ENCODE measurements at places on chromosomes 7 and 10.

DNA sequence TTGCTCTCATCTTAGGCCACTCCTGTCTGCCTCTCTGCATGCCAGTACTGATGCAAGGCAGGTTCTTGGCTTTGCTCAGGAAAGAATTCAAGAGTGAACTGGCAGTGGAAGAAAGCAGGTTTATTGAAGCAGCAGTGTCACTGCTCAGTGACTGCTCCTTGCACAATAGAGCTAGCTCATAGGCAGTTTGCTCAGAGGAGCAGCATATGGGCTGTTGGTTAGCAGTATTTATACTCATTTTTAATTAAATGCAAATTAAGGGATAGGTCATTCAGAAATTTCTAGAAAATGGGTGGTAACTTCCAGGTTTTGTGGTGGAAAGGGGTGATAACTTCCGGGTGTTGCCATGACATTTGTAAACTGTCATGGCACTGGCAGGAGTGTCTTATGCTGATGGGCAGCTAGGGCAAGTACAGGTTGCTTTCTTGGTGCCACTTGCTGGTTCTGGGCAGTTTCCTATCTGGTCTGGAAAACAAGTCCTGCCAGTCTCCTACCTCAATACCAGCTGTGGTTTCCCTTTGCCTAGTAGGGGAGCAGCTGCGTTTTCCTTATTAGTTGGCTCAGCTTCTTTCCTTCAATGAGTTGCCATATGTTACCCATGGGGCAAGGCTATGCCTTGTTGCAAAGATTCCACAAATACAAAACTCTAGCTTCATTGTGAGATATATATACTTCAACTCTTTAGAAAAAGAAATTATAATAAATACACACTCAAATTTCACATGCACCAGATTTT lies 64.8 kb upstream of the CALD1 start:
- DNase-seq: no peak

DNA sequence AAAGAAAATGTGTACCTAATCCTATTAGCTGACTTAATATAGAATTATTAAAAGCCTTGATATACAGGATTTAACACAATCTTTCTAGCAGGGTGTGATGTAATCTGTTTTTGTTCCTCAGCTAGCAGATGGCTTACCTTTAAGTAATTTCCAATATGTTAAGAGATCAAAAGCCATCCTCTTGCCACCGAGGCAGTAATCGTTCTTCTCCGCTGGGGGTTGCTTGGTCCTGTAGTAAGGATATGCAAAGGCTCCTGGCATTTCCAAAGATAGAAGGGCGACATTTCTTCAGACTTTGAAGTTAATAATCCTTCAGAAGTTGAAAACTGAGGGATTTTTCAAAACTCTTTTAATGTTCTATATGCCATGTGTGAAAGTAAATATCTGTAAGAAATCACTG lies 156.4 kb downstream of the FZD1 start:
- DNase-seq: no peak

GRCh38 chr7:12524794-12525386 lies 45.6 kb upstream of the SCIN start:
- DNase-seq: no peak

- DNase-seq: no peak
Measured at GRCh38 chr7:37833107-37833817, 15.1 kb upstream of the NME8 start.

DNA sequence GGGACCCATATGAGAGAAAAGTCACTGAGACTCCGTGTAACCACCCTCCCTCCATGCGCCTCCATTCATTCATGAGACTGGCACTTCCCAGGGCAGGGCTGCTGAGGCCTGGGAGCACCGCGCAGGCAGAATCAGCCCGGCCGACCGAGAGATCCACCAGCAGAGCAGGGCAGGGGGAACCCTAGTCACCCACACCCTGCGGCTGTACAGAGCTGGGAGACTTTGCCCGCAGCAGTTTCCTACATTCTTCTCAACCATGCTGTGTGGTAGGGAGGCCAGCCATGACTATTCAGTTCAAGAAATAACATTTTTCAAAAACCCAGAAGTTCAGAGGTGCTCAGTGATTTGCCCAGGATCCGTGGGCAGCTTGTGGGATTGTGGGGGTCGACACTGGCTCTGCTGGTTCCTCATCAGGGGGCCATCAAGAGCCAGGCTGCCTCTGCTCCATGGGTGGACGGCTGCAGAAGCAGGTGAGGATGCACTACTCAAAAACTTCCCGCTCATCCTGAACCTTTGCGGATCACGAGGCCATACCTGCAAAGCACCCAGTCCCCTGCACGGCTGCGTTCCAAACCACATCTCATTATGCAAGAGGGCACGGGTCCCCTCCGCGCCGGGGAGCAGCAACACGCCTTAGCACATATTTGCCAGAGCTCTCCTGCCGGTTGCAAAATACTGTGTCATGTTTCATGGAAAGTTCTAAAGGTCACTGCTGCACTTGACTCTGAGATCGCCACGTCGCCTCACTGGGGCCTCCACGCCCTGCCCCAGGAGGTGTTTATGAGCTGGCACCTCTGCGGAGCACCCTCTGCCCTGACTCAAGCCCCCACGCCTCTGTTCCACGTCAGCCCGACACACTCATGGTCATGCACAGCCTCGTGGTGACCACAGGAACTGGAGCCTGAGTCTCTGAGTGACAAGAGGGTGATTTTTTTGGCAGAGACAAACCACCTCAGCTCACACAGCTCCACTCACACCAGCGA lies 132.0 kb downstream of the PRKAG2 start:
- no peak for DNase-seq

DNA sequence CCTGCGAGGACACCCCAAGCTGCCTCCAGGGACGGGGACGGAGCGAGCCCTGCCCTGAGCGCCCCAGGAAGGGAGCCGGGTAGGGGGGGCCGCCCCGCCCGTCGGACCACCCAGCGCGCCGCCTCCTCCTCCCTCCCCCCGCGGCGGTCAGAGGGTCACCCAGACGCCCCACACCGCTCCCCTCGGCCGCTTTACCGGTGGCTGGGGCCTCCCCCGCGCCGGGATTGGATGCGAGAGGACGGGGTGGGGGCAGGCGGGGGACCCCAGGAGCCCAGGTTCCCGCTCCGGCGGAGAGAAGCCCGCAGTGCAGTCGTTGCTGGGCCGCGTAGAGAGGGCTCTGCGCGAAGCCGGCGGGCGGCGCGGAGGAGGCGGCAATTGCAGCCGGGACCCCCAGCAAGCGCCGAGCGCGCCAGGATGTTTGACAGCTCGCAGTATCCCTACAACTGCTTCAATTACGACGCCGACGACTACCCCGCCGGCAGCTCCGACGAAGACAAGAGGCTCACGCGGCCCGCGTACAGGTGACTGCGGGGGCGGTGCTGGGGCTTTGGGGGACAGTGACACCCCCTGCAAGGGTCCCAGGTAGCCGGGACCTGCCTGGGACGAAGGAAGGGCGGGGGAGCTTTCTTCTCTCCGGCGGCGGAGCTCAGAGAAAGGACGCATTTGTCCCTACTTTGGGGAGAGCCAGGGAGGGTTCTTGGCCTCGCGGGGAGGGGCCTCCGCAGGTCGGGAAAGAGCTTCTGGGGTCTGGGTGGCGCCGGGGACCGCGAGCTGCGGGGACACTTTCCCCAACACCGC lies at the start of gene FOXL3:
Gene FOXL3 (plus strand): TSS at position 415 of the 798 bp plus-strand sequence. CDS start 0 bp downstream, at position 415.
- no peak for DNase-seq

DNA sequence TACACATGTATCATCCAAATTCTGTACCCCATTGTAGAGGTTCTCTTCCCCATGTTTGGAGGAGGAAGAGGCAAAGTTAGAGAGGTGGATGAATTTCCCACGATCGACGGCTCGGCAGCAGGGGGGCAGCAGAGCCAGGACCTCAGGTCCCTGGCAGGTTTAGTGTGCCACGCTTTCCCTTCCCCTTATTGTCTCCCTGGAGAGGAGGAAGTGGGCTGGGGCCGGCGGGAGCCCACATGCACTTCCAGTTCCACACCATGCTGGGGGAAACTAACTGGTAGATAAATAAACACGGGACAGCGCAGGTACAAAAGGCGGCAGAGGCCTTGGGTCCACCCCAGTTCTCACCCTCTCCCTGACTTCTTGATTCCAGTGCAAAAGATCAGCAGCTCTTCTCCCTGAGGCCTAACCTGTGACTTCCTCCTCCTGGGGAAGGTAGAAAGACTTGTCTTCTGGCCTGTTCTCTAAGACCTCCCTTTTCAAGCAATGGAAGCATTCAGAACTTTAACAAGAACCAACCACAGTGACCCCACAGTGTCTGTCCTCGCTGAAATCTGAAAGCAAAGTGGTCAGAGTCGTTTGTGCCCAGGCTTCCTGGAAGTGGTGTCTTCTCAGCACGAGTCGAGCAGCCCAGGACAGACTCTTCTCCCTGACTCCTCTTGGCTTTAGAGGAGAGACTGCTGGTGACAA lies 30.5 kb upstream of the SRGN start:
- no peak for DNase-seq

DNA sequence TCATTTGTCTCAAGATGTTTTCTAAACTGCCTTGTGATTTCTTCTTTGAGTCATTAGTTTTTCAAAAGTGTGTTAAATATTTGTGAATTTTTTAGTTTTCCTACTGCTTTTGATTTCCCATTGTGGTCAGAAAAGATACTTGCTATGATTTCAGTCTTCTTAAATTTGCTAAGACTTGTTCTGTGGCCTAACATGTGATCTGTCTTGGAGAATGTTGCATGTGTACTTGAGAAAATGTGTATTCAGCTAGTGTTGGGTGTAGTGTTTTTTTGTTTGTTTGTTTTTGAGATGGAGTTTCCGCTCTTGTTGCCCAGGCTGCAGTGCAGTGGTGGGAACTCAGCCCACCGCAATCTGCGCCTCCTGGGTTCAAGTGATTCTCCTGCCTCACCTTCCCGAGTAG lies 28.6 kb downstream of the BMPR1A start:
- DNase-seq: no peak

DNA sequence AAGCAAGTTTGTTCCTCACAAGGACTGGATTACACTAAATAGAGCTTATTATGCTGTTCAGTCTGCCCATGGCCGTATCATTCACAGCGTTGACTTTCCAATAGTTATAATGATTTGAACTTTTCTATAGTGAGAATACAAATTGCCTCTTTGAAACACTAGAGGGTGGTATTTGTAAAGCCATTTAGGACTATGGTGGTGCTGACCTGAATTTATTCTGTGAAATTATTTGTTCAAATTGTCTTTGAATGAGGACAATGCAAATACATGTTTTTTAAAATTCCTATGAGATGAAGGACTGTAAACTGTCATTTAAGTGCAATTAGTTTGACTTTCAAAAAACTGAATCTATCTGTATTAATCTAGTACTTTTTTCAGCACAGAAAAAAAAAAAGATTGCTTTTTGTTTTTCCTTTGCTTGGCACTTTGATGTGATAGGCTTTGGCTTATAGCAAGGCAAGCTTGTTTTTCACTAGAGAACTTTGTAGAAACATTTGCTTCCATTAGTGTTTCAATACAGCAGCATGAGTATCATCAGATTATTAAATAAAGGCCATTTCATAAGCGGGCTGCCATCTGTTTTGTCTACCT lies 122.7 kb upstream of the TMEM229A start:
- no peak for DNase-seq

- DNase-seq: no peak
Measured at GRCh38 chr10:34323192-34323591, 491.9 kb downstream of the PARD3 start.

DNA sequence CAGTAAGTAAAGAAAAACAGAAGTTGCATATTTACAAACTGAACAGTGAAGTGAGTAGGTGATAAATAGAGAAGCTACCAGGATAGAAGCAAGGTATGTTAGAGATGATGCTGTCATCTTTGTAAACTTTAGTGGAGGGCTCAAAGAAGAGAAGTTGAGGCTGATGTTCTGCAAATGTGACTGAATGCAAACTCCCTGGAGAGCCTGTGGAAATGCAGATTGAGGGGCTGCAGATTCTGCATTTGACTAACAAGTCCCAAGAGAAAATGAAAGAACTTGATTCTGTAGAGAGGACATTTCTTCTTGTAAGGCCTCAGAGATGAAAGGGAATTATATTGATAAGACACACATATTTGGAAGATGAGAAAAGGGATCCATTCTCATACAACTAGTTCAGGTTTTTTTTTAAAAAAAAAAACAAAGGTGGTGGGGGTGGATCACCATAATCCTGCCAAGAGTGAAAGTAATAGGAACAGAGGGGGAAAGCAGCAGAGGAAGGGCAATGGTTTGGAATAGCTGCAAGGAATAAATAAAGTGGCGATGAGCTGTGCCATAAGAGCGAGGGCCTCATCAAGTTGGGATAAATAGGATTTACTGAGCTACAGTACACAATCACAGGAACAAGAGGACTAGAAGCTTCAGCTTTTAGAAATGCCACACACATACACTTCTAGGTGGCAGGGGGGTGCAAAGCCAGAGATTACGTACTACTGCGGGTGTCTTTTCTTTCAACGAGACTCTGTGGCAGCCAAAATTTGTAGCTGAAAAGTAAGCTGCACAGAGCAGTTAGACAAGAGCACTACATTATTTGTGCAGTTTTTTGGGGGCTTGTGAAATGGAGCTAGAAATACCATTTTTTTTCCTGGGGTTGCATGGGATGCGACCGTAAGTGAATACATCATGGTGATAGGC lies 778.5 kb downstream of the NRG3 start:
- no peak for DNase-seq

DNA sequence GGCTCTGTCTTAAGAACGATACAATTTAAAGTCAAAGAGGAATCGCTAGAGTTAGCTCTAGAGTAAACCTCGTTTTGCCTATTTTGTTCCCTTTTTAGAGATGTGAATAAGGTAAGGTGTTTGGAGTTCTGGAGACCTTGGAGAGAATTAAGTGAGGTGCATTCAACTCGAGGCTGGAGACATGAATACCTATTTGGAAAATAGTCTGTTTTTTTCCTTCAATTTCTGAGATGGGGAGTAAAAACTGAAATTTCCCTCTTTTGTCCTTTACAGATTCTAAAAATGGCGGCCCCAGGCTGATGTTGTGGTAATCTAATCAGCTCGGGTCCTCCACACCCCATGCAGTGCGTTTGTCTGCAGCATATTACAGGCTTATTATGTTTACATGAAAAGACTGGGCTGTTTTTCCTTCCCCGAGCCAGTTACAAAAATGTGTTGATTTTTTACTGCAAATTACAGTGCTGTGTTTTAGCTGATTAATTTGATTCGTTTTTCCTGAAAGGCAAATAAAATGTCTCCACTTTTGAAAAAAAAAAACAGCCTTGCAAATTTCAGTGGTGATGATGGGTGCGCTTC lies 1.5 kb downstream of the KMT2E start:
- DNase-seq: no peak

GRCh38 chr7:44403775-44404174 lies 78.4 kb upstream of the CAMK2B start:
- no peak for DNase-seq

- no peak for DNase-seq
Measured at GRCh38 chr7:301291-302053, 11.5 kb downstream of the FOXL3 start.

DNA sequence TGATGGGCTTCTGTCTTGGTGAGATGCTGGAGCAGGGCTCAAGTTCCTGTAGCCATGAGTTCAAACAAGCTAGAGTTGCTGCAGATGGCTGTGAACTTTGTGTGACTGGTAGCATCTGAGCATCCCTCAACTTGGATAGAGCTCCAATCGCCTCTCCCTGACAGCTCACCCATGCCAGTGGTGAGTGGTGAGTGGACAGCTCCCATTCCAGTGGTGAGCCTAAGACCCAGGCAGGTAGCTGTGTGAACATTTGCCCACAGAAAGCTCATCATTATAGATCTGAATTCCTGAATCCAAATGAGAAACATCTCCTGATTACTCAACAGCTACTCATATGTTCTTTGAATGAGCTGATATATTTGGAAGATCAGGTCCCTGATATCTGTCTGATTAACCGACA lies 25.3 kb downstream of the STEAP1B start:
- no peak for DNase-seq

GRCh38 chr10:130027716-130028464 lies 63.8 kb upstream of the EBF3 start:
- no peak for DNase-seq

- no peak for DNase-seq
Measured at GRCh38 chr7:74606101-74606908, 51.2 kb upstream of the GTF2I start.

- no peak for DNase-seq
Measured at GRCh38 chr10:101769541-101770180, 6.3 kb downstream of the FGF8 start.

Data from stimulated activated CD8-positive, alpha-beta memory T cell treated with anti-CD3 and anti-CD28 coated beads, Interleukin-7, amount 100 ng/mL, for 24 hours (primary cell).